ENCODE measurements at places on chromosomes 7 and 10. TPM values are rescaled to one million over a fixed set of nuclear protein-coding genes. Genes with fewer than 3 reads are reported as not detected.
A peak's percentile ranks its signal among the peaks of the same experiment; 100 is the strongest.

GRCh38 chr10:78630944-78631838 is 437.6 kb upstream of the ZMIZ1 start:
- peak; percentile 42 for DNase-seq

GRCh38 chr10:2972216-2972615 is 95.1 kb upstream of the PFKP start:
- DNase-seq: no peak

EN2 gene
- total RNA-seq: 11.9 TPM

GRCh38 chr7:106420736-106421135 is 136.0 kb upstream of the NAMPT start:
- DNase-seq: no peak

DNA sequence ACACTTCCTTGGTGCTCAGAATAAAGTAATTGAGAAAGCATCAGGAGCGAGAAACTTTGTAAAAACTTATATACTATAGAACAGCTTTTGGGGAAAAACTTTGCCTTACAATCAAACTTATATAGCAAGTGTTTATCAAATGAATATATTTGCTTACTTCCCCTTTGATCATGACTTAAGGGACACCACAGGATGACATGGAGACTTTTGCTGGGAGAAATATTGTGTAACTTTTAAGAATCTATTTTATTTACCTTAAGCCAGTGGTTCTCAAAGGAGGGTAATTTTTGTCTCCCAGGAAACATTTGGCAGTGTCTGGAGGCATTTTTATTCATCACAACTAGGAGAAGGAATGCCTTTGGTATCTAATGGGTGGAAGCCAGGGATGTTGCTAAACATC is 173.8 kb upstream of the HABP2 start:
- DNase-seq: no peak

- no peak for DNase-seq
Measured at GRCh38 chr7:151379534-151380198, 30.2 kb downstream of the WDR86 start.

ARHGEF35 gene
- total RNA-seq: 1.2 TPM

GIMAP1 gene
- total RNA-seq: 0.82 TPM

DNA sequence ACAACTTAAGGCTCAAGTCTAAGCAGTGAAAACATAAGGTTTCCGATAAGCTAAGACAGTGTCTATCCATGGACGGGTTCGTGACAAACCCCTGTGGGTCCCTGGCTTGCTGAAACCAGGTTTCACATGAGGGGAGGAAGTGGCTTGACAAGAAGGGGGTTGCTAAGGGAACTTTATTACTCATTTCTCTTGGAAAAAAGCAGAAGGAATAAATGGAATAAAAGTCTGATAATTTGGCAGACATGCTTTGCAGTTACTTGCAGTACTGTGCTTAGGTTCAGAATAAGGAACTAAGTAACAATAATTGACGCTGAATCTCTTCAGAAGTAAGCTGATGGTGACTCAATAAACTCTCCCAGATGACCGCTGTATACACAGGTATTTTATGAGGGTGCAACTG is 34.7 kb downstream of the RBM17 start:
- DNase-seq: no peak

LLCFC1 gene
- total RNA-seq: not detected

DNA sequence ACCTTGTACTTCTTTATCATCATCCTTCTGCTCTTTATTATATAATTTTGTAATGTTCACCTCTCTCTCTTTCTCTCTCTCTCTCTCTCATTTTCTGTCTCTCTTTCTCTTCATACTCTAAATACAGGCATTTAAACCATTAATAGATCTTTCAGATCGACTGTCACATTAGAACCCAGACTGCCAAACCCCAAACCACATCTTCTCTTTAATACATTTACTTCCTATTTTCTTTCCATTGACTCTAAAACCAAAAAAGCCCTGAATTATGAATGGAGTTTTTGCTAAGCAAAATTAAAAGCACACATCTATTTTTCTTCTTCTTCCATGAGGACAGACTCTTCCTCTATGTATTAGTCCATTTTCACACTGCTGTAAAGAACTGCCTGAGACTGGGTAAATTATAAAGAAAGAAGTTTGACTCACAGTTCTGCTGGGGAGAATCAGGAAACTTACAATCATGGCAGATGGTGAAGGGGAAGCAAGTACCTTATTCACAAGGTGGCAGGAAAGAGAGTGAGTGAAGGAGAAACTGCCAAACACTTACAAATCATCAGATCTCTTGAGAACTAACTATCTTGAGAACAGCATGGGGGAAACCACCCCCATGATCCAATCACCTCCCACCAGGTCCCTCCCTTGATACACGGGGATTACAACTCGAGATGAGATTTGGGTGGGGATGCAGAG is 272.7 kb upstream of the MGMT start:
- DNase-seq: no peak

DNA sequence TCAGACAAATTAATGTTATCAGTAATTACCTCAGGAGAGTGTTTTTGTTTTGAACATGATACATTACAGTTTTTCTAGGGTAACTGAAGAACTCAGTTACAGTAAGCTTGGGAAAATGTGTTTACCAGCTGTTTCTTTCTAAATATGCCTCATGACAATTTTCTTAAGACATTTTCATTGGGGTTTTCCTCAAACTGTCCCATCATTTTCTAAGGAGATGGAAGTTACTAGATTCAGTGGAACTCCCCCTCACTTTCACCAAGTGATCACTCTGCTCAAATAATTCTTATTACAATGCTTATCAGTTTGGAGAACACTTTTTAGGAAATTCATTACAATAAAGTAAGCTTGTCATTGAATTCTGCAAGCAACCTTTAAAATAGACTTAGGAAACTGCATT is 6.4 kb upstream of the SPAG6 start:
- no peak for DNase-seq

DNA sequence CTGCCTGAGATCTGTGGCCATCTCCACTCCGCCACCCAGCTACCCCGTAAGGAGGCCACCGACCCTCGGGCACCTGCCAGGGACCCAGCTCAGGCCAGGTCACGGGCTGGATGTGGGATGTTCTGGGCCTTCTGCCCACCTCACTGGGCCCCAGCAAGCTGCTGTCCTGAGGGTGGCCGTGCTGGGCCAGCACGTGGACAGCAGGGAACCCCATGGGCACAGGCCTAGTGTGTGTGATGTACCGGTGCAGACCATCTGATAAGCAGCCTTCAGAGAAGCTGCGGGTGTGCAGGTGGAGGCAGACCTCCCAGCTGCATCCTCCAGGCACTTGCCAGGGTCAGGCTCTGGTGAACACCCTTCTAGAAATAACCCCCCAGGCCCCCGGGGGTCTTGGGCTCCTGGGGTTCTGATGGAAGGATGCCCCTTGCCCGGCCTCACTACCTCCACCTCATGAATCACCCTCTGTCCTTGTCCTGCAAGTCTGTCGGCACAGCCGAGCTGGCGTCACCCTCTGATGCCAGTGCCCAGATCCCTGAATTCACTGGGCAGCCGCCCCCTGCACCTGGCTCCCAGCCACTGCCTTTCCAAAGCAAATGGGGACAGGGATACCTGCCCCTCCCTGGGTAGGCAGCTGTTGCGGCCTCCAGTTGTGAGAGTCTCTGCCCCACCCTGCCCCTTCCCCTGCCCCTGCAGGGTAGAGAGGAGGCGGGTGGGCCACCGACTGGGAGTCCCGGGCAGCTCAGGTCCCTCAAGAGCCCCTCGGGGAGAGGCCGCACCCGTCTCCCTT is 139.8 kb downstream of the FAM53B start:
- no peak for DNase-seq

DNA sequence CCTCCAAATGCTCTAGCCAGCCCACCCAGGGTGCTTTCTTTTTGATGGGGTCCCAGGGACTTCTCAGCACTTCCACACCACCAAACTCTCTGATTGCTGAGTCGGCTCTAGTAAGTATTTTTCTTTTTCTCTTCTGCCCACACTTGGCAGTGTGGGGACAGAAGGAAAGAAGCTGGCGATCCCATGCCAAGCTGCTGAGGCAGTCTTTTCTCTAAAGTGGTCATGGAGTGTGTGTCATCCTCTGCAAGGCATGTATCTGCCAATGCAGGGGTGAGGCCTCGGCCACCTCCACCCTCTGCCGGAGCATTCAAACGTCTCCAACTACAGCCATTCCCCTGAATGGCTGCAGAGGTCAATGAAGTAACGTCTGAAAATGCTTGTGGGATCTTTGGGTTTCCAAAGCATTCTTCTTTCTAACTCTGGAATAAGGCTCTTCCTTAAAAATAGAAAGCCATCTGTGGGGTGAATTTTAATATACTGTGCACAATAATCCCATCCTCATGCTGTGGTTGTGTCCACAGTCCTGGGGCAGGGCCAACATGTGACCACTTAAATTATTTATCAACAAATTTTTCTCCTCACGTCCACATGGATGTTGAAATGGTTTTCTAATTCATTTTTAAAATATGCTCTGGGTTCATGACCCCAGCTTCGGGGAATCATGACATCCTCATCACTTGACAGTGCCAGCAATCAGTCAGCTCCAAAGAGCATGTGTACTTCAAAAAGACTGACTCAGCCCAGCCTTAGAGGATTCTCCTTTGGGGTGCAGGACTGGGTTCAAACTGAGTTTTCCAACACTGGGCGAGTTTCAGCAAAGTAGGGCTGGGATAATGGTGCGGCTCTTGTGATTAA is 171.3 kb upstream of the ITGB1 start:
- no peak for DNase-seq

TMEM176B gene
- total RNA-seq: 4.3 TPM

GRCh38 chr10:80518143-80518806 is 19.4 kb upstream of the SH2D4B start:
- no peak for DNase-seq

ABCC2 gene
- 0.73 TPM for total RNA-seq

DNA sequence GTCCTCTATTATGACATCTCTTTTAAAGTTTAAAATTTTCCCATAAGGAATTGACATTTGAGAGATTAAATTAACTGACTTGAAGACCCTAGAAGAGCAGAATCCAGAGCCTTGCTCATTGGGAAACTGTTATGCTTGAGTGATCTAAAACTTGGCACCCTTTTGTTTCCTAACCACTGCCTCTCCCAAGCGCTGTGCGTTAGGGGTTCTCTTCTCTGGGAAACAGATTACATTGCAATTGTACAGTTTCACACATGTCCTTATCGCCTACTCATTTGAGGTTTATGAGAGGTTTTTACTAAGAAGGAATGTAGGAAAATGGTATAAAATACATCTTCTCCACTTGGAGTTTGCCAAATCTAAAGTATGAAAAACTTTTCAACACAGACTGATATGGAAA is 126.8 kb upstream of the AMPH start:
- DNase-seq: no peak

GRCh38 chr7:22920672-22921071 is 93.3 kb downstream of the HYCC1 start:
- DNase-seq: no peak

- DNase-seq: no peak
Measured at GRCh38 chr7:105892387-105892786, 16.0 kb upstream of the ATXN7L1 start.

GRCh38 chr10:78541481-78542140 is 507.9 kb downstream of the RPS24 start:
- DNase-seq: no peak

DNA sequence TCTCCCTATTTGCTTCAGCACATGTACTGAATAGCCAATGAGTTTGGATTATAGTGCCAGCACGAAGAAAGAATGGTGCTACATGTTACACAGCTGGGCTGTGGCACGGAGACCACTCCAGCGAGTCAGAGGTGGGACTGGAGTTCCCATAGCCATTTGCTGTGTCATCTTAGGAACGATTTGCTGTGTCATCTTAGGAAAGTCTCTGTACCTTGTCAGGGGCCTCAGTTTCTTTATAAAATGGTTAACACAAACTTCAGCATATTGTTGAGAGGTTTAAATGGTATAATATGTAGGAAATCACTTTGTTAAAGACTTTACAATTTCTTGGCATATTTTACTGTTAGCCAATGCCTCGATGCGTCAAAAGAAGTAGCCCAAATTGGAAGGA is 609.4 kb downstream of the LRMDA start:
- DNase-seq: no peak

GRCh38 chr10:27680006-27680557 is 65.5 kb downstream of the MKX start:
- no peak for DNase-seq

NME8 gene
- not detected for total RNA-seq

GRCh38 chr7:89232-90019 is 102.9 kb upstream of the FAM20C start:
- no peak for DNase-seq

- peak; percentile 85 for DNase-seq
Measured at GRCh38 chr10:103659674-103660363, 166.3 kb downstream of the NEURL1 start.

DNA sequence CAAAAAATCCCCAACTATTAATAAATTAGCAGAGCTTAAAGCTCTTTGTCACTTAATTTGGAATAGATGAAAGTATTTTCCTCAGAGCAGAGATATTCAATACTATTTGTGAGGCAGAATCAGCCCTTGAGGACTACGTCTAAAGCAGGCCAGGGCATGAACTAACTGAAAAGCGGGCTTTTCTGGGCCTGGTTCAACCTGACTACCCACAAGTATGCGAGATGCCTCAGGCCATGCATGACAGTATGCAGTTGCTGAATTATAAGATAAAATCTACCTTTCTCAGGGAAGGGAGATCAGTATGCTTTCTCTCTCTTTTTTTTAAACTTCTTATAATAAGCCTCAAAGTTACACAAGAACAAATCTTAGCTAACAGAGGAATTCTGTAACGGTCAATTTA is 20.1 kb downstream of the TMEM168 start:
- DNase-seq: no peak

- DNase-seq: no peak
Measured at GRCh38 chr10:95456516-95456915, 104.7 kb downstream of the SORBS1 start.

GRCh38 chr10:33534416-33534815 is 199.9 kb upstream of the NRP1 start:
- DNase-seq: no peak

PNLIPRP1 gene
- not detected for total RNA-seq

- peak; percentile 13 for DNase-seq
Measured at GRCh38 chr7:154566877-154567276, 436.0 kb downstream of the PAXIP1 start.

DNA sequence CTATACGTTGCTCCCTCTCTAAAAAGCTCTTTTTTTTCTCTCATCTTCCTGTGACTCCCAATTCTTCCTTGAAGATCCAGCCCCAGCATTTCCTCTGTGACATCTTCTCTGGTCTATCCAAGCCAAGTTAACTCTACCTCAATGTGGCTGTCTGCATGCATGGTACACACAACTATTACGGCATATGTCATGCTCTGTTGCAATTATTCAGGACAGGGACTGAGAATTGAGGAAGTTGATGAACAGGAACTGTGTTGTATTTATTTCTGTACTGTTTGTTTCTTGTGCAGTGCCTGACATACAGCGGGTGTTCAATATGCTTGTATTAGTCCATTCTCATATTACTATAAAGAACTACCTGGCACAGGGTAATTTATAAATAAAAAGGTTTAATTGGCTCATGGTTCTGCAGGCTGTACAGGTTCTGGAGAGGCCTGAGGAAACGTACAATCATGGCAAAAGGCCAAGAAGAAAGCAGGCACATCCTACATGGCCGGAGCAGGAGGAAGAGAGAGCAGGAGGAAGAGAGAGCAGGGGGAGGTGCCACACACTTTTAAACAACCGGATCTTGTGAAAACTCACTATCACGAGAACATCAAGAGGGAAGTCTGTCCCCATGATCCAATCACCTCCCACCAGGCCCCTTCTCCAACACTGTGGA is 6.3 kb downstream of the TRPV5 start:
- no peak for DNase-seq

GRCh38 chr10:117005527-117006055 is 604 bp upstream of the SHTN1 start:
- DNase-seq: peak; percentile 25

MET gene
- 1.6 TPM for total RNA-seq
